ENCODE measurements at places on chromosomes 11 and 22.

GRCh38 chr22:21972293-21972779 lies 10.3 kb downstream of the TOP3B start:
- peak; percentile 66 for DNase-seq
- no peak overlapping the region for H3K27ac ChIP-seq
- no peaks in the 10 kb centered on the region for H3K4me1 ChIP-seq

DNA sequence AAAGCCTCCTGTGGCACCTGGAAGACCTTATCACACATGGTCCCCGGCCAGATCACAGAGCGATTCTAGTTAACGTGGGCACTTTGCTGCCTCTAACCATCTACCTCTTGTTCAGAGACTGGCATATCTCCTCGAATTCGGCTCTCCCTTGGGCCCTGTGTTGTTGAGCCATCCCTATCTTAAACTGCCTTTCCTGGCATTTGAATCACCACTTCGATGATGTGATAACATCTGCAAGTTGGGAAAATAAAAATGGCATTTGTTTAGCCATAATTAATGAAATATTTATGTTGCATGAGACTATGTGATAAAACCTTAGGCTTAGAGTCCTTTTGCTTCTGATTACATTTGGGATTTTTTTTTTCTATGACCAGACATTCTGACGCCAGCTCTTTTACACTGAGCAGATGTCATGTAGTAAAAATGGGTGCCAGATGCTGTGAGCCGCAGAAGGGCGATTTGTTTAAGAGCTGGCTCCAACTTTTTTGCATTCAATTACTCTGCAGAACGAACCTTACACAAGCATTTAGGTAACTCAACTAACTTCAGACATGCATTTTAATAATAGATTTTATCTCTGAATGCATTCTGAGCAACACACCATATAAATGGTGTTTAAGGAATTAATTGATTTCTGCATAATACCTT lies 58.5 kb upstream of the PARVA start:
- no peak for DNase-seq
- no peak overlapping the region for H3K27ac ChIP-seq
- H3K4me1 ChIP-seq, result peaks cover 8% of the 10 kb centered on the region
- H3K4me3 ChIP-seq, result no peak overlapping the region

DNA sequence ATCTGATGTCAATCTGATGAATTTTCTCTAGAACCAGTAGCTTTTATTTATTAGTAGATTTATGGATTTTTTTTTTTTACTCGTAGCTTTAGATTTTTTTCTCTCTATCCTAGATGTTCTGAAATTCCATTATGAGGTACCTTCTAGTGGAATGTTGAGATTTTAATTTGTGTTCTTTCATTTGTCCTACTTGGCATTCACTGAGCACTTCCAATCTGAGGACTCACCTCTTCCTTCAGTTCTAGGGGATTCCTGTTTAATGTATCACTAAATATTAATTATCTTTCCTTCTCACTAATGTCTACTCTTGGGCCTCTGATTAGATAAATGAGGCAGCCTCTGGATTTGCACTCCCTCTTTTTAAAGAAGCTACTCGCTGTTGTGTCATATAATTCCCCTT lies 40.2 kb upstream of the WNT7B start:
- H3K27me3 ChIP-seq, result peaks cover 8% of the 10 kb centered on the region
- no peaks in the 10 kb centered on the region for H3K36me3 ChIP-seq
- no peak overlapping the region for H3K4me3 ChIP-seq
- no peak for DNase-seq

- no peak overlapping the region for H3K4me3 ChIP-seq
- no peaks in the 10 kb centered on the region for H3K27me3 ChIP-seq
- no peak overlapping the region for H3K27ac ChIP-seq
- H3K4me1 ChIP-seq, result peaks cover 12% of the 10 kb centered on the region
- no peaks in the 10 kb centered on the region for H3K36me3 ChIP-seq
Measured at GRCh38 chr11:122807731-122808477, 30.4 kb upstream of the CRTAM start.

GRCh38 chr22:38758276-38758945 lies 2.6 kb upstream of the SUN2 start:
- H3K4me1 ChIP-seq, result peaks cover 30% of the 10 kb centered on the region
- H3K36me3 ChIP-seq, result no peaks in the 10 kb centered on the region
- H3K4me3 ChIP-seq, result no peak overlapping the region
- H3K27ac ChIP-seq, result no peak overlapping the region

DNA sequence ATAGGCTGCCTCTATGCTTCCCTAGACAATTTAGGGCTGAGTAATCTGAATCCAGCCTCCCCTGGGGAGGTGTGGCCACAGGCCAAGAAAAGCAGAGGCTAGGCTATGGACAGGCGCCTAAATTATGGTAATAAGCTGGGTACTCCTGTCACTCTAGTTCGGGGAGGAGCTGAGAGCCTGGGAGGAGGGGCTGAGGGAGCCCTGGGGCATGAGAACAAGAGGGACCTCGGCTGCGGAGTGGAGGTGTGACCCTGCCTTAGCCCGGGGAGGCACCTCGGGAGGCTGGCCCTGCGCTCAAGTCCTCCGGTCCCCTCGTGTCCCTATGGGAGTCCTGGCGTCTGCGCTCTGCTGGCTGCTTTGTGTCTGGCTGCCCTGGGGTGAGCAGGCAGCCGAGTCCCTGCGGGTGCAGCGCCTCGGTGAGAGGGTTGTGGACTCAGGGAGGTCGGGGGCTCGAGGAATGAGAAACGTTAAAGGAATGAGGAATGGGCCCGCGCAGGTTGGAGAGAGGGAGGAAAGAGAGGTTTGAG lies at the start of gene OTOG:
Gene OTOG, plus strand, starts transcription at position 209 of the 527 bp plus-strand sequence. Its CDS starts 114 bp downstream, at position 323.
- peak within 1 kb of the TSS; percentile 39 for H3K4me3 ChIP-seq
- H3K27me3 ChIP-seq, result peaks cover 58% of the 10 kb centered on the region
- peak; percentile 86 for DNase-seq
- H3K27ac ChIP-seq, result no peak within 1 kb of the TSS
- no peaks in the 10 kb centered on the region for H3K36me3 ChIP-seq

DNA sequence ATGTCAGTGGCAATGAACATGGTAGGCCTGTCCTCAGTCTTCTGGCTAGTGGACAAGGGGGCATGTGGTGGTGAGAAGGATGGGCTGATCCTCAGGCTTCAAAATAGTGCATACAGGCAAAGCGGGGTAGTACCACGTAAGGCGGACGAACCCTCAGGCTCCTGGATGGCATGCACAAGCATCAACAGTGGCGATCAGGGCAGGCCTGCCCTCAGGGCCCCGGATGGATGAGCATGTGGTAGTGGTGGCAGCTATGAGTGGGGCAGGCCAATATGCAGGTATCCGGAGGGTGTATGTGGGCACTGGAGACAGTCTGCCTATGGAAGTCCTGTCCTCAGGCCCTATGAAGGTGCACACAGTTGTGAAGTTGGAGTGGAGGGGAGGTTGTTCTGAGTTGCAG lies 163.8 kb downstream of the GUCY1A2 start:
- no peak overlapping the region for H3K27ac ChIP-seq
- H3K27me3 ChIP-seq, result no peaks in the 10 kb centered on the region
- no peak for DNase-seq
- H3K4me3 ChIP-seq, result no peak overlapping the region
- H3K4me1 ChIP-seq, result no peaks in the 10 kb centered on the region

DNA sequence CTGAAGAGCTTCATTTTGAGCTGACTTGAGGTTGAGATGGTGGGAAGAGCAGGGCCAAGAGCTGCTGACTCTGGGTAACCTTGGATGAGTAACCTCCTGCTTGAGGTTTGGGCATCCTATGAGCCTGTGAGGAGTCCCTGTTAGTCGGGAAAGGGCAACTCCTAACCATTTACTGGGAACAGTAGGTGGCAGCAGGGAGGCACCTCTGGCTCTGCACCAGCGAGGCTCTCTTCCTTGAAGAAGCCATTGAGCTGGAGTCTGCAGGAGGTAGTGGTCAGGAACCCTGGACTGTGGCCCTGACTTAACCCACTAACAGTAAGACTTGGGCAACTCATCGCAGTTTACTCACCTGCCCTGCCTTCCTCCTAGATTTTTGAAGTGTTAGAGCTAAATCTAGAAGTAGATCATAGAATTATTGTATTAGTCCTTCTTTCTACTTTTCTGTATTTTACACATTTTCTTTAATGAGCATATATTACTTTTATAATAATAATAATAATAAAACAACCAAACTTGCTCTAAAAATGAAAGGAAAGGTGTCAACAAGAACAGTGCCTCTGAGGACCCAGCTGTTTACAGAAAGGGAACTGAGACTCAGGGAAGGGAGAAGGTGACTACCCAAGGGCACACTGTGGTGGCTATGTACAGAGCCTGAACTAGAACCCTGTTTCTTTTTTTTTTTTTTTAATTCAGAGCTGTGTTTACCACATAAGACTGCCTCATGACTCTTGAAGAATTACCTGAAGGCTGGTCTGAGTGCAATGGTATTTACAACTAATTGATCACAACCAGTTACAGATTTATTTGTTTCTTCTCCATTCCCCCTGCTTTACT lies 47.5 kb downstream of the MEI1 start:
- no peaks in the 10 kb centered on the region for H3K4me1 ChIP-seq
- peaks cover 8% of the 10 kb centered on the region for H3K27me3 ChIP-seq
- no peaks in the 10 kb centered on the region for H3K36me3 ChIP-seq
- H3K27ac ChIP-seq, result no peak overlapping the region

DNA sequence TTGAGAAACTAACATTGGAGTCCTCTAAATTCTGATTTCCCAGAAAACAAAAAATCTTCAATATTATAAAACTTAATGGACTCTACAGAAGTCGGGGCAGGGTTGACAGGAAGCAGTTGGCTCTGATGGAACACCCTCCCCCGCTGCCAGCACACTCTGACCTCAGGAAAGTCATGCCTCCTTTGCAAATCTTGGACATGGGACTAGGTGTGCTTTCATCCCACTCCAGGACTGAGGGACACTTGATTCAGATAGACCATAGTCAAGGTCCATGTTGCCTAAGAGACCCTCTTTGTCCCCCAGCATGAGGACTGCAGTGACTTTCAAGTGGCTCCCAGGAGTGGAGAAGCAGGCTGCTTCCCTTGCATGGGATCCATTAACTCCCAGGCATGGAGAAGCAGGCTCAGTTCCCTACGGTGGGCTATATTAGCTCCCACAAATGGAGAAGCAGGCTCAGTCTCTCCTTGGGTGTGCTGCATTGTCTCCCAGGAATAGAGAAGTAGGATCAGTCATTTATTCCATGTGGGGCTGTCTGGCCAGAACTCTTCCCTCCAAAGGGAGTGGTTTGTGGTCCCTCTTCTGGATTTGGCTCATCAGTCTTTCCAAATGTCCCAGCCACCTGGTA lies 38.3 kb downstream of the C22orf31 start:
- peaks cover 16% of the 10 kb centered on the region for H3K4me1 ChIP-seq
- no peaks in the 10 kb centered on the region for H3K27me3 ChIP-seq
- H3K27ac ChIP-seq, result no peak overlapping the region
- no peak overlapping the region for H3K4me3 ChIP-seq
- no peak for DNase-seq
- no peaks in the 10 kb centered on the region for H3K36me3 ChIP-seq

DNA sequence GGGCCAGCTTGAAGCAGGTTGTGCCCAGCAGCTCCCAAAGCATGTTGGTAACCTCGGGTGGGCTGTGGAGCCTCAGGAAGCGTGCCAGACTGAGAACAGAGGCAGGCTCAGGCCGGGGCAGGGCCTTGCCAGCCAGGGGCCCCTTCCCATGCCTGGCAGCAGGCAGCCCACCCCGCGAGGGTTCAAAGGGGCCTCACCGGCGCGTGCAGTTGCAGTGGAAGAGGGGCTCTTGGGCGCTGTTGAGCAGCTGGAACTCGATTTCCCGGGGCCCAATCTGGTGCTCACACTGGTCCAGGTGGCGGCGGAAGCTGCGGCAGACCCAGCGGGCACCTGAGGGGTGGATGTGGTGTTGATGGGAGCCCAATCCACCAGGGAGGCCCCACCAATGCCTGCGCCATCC lies 3.6 kb downstream of the PLA2G3 start:
- no peak for DNase-seq
- H3K4me3 ChIP-seq, result no peak overlapping the region
- H3K27ac ChIP-seq, result no peak overlapping the region
- H3K4me1 ChIP-seq, result peaks cover 15% of the 10 kb centered on the region
- H3K36me3 ChIP-seq, result no peaks in the 10 kb centered on the region

GRCh38 chr11:73141309-73142127 lies 600 bp downstream of the FCHSD2 start:
- peak; percentile 90 for DNase-seq
- peak overlapping the region; percentile 93 for H3K27ac ChIP-seq
- H3K36me3 ChIP-seq, result no peaks in the 10 kb centered on the region
- H3K27me3 ChIP-seq, result no peaks in the 10 kb centered on the region
- H3K4me3 ChIP-seq, result peak overlapping the region; percentile 84

Measured in neural progenitor cell (in vitro differentiated cells).